ENCODE measurements at places on chromosomes 16 and 17. TPM values are rescaled to one million over a fixed set of nuclear protein-coding genes. Genes with fewer than 3 reads are reported as not detected.

GRCh38 chr16:8346294-8346693 lies 244.0 kb downstream of the TMEM114 start:
- H3K36me3 ChIP-seq, result no peaks in the 10 kb centered on the region
- no peaks in the 10 kb centered on the region for H3K27me3 ChIP-seq
- no peak for DNase-seq
- H3K27ac ChIP-seq, result no peak overlapping the region
- no peaks in the 10 kb centered on the region for H3K4me1 ChIP-seq

- no peaks in the 10 kb centered on the region for H3K36me3 ChIP-seq
- peaks cover 10% of the 10 kb centered on the region for H3K4me1 ChIP-seq
- H3K27me3 ChIP-seq, result no peaks in the 10 kb centered on the region
- no peak overlapping the region for H3K4me3 ChIP-seq
- DNase-seq, result no peak
These were observed 61.0 kb downstream of the TNRC6C start for GRCh38 chr17:78019367-78019975.

DNA sequence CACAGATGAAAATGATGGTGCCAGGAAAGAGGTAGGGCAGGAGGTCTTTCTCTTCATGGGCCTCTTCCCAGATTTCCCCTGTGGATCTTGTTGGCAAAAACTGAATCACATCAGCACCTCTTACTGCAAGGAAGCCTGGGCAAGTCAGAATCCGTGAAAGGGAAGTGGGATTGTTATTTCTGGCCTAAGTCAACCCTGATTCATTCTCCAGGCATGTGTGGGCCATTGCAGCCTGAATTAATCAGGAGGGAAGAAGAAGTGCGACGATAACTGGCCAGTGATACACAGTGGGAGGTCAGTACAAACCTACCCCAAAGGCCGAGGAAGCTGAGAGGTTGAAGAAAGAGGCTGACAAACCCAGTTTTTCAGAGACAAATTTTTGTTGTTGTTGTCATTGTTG lies 17.9 kb upstream of the NSMCE1 start:
- no peak for DNase-seq
- H3K4me1 ChIP-seq, result no peaks in the 10 kb centered on the region
- no peaks in the 10 kb centered on the region for H3K36me3 ChIP-seq
- no peak overlapping the region for H3K4me3 ChIP-seq
- H3K27ac ChIP-seq, result peak overlapping the region; percentile 33

DNA sequence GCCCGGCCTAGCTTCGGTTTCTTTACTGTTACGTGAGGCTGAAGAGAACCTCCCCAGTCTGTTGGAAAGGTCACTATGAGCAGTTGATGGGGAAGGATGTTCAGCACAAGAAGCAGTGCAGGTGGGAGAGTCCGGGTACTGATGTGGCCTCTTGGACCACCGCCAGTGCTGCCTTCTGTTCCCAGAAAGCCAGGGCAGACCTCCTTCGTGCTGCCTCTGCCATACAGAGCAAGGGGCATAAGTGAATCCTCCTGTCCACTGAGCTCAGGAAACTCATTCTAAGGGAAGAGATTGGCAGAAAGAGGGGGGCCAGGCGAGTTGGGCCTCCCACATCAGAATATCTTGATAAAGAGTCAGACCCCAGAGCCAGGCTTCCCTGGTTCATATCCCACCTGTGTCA lies 3.7 kb downstream of the PPP4C start:
- no peaks in the 10 kb centered on the region for H3K27me3 ChIP-seq
- no peak overlapping the region for H3K4me3 ChIP-seq
- DNase-seq, result no peak
- no peak overlapping the region for H3K27ac ChIP-seq

DNA sequence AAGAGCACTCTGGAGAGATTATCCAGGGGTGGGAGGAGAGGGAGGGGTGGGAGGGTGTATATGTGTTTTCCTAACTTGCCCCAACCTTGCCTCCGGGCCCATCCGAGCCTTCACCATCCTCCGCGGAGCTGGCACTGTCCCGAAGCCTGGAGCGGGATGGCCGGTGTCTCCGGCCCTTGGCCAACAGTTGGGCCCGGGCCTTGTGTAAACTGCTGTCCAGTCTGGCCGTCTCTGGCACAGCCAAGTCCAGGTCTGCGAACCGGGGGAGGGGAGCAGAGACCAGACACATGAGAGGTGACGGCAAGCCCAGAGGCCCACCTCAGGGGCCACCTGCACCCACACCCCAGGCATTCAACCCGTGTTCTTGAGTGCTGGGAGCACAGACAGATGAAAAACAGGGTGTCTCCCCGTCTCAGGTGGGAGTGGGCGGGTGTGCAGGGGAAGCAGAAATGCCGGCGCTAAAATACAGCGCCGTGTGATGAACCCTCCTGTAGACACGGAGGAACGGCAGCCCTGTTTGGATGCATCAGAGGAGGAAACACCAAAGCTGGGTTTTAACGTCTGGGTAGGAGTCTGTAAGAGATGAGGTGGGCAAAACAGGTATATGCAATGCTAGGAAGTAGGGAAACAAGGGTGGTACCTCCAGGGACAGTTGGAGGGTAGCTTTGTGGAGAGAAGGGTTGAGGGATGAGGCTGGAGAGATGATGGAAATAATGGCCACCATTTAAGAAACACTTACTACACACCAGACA lies 11.7 kb downstream of the SAMD14 start:
- H3K36me3 ChIP-seq, result no peaks in the 10 kb centered on the region
- no peak overlapping the region for H3K4me3 ChIP-seq
- H3K27ac ChIP-seq, result no peak overlapping the region
- DNase-seq, result no peak
- peaks cover 12% of the 10 kb centered on the region for H3K4me1 ChIP-seq

GRCh38 chr17:77441130-77441920 lies 300.6 kb downstream of the SEC14L1 start:
- H3K36me3 ChIP-seq, result no peaks in the 10 kb centered on the region
- H3K4me1 ChIP-seq, result peaks cover 6% of the 10 kb centered on the region

DNA sequence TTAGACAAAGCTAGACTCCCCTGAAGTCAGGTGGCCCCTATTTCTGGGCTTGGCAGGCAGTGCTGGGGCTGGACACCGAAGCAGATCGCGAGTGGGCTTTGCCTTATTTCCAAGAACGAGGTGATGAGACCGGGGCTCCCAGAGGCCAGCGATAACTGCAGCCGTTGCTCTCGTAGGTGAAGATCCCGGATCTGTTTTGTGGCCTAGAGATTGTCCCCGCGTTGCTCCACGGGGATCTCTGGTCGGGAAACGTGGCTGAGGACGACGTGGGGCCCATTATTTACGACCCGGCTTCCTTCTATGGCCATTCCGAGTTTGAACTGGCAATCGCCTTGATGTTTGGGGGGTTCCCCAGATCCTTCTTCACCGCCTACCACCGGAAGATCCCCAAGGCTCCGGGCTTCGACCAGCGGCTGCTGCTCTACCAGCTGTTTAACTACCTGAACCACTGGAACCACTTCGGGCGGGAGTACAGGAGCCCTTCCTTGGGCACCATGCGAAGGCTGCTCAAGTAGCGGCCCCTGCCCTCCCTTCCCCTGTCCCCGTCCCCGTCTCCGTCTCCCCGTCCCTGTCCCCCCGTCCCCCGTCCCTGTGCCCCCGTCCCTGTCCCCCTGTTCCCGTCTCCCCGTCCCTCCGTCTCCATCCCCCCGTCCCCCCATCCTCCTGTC lies 1.5 kb upstream of the TBCD start:
- no peaks in the 10 kb centered on the region for H3K27me3 ChIP-seq
- no peak overlapping the region for H3K4me3 ChIP-seq
- H3K36me3 ChIP-seq, result no peaks in the 10 kb centered on the region
- H3K4me1 ChIP-seq, result peaks cover 12% of the 10 kb centered on the region
- H3K27ac ChIP-seq, result no peak overlapping the region
- no peak for DNase-seq

- no peak overlapping the region for H3K4me3 ChIP-seq
- no peaks in the 10 kb centered on the region for H3K36me3 ChIP-seq
- no peak for DNase-seq
- H3K4me1 ChIP-seq, result no peaks in the 10 kb centered on the region
These were observed 654 bp downstream of the WFDC1 start for GRCh38 chr16:84295203-84295860.

DNA sequence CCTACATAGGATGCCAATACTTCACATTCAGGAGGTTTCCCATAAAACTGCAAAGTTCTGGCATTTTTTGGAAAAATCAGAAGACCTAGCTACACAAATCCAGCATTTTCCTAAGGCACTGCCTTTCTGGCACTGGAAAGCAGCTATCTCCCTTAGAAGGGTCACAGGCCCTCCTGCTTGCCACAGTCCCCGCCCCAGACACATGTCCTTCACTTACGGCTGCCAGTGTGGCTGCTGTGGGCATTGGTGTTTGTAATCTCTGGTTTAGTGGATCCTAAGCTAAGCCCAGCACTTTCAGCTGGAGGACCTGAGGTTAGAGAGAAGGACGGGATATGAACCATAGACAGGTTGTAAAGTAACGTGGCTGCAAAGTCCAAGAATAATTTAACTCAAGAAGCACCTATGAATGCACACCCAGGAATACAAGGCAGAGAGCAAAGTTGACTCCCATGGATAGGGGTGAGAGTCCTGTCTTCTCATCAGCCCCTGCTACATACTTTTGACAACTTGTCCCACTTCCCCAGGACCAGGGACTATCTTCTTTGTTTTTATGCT lies 100.0 kb downstream of the XYLT1 start:
- H3K27ac ChIP-seq, result peak overlapping the region; percentile 15
- no peaks in the 10 kb centered on the region for H3K36me3 ChIP-seq
- no peaks in the 10 kb centered on the region for H3K4me1 ChIP-seq
- no peak for DNase-seq

DNA sequence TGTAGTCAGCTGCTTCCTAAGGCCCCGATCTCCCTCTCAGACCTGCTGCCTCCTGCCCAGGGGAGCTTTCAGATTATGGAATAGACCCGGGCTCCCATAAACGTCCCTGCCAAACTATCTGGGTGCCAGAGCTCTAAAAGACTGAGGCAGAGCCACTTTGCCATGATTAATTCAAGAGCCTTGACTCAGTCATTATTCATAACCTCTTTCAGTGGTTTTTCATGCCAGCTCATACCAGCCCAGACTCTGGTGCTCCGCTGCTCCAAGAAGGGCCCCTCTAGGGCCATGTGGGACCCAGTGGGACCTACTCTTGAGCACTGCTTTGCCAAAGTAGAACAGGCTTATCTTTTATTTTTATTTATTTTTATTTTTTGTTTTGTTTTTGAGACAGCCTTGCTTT lies 23.9 kb downstream of the DNAI2 start:
- H3K27me3 ChIP-seq, result no peaks in the 10 kb centered on the region
- DNase-seq, result no peak
- H3K27ac ChIP-seq, result no peak overlapping the region
- H3K4me1 ChIP-seq, result no peaks in the 10 kb centered on the region
- no peak overlapping the region for H3K4me3 ChIP-seq

- no peaks in the 10 kb centered on the region for H3K27me3 ChIP-seq
- peaks cover 4% of the 10 kb centered on the region for H3K36me3 ChIP-seq
- H3K27ac ChIP-seq, result no peak overlapping the region
- H3K4me3 ChIP-seq, result no peak overlapping the region
These were observed 54.5 kb downstream of the NDE1 start for GRCh38 chr16:15704545-15704987.

- no peaks in the 10 kb centered on the region for H3K36me3 ChIP-seq
- H3K4me1 ChIP-seq, result no peaks in the 10 kb centered on the region
- no peak overlapping the region for H3K4me3 ChIP-seq
- H3K27ac ChIP-seq, result no peak overlapping the region
- no peaks in the 10 kb centered on the region for H3K27me3 ChIP-seq
These were observed 20.7 kb downstream of the NXN start for GRCh38 chr17:958712-959451.

DNA sequence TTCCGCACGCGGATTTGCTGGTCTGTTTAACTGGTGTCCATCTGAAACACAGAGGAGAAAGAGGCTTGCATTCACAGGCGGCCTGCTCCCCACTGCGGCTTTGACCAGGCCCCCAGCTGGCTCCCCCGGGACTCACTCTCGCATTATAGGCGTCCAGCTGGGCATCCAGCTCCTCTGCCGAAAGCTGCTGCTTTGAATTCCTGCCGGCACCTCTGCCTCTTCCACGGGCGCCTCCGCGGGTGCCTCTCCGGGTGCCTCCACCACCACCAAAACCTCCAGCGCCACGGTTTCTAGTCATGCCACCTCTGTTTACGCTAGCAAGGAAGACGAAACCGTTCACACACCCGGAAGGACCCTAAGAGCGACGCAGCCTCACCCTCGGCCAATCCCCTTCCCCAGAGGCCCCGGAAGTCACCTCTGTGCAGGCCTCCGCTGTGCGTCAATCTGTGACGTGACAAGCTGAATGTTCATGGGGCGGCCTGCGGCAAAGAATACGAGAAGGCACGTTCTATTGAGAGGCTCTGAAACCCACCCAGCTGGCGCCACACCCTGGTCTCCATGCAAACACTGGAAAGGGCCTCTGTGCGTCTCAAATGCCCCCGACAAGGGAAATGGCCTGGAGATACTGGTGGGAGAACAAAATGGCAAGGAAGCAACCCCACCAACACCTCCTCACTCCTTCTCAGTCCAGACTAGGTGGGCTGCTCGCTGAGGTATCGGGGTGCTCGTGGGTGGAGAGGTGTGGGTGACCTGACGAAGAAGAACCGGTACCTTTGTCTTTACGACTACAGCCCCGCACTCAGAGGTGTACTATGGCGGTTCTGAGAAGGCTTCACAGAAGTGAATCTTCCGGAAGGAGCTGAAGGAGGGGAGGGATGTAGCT lies 3.0 kb downstream of the ALYREF start:
- peaks cover 9% of the 10 kb centered on the region for H3K36me3 ChIP-seq
- peaks cover 24% of the 10 kb centered on the region for H3K4me1 ChIP-seq
- H3K27me3 ChIP-seq, result no peaks in the 10 kb centered on the region
- no peak overlapping the region for H3K4me3 ChIP-seq

GRCh38 chr17:69143683-69144231 lies 2.1 kb upstream of the ABCA6 start:
- no peak for DNase-seq
- H3K36me3 ChIP-seq, result no peaks in the 10 kb centered on the region
- peak overlapping the region; percentile 11 for H3K4me3 ChIP-seq
- no peaks in the 10 kb centered on the region for H3K27me3 ChIP-seq
- peak overlapping the region; percentile 79 for H3K27ac ChIP-seq
- H3K4me1 ChIP-seq, result peaks cover 14% of the 10 kb centered on the region

GRCh38 chr16:71569621-71570020 lies 7.3 kb downstream of the TAT start:
- H3K36me3 ChIP-seq, result peaks cover 40% of the 10 kb centered on the region
- H3K4me3 ChIP-seq, result no peak overlapping the region
- no peaks in the 10 kb centered on the region for H3K27me3 ChIP-seq

Gene ACSM5
- total RNA-seq, result 4.2 TPM

Gene SHISA9
- total RNA-seq, result under 0.01 TPM

Gene PLLP
- 1.4 TPM for total RNA-seq

Gene C17orf113
- 0.14 TPM for total RNA-seq

Gene HSD17B1
- 1.0 TPM for total RNA-seq

Gene TMEM238L
- not detected for total RNA-seq

Gene RASL10B
- total RNA-seq, result 0.42 TPM

Gene SLC52A1
- 0.28 TPM for total RNA-seq

Gene ZNF469
- total RNA-seq, result 0.42 TPM

Gene TVP23A
- total RNA-seq, result 0.09 TPM
